ENCODE measurements at places on chromosomes 1 and 21. TPM values are rescaled to one million over a fixed set of nuclear protein-coding genes. Genes with fewer than 3 reads are reported as not detected.

DNA sequence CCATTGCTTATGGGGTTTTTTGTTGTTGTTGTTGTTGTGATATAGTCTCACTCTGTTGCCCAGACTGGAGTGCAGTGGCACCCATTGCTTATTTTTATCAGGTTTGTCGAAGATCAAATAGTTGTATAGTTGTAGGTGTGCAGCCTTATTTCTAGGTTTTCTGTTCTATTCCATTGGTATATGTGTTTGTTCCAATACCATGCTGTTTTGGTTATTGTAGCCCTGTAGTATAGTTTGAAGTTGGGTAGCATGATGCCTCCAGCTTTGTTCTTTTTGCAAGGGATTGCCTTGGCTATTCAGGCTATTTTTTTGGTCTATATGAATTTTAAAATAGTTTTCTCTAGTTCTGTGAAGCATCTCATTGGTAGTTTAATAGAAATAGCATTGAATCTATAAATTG, 11.6 kb downstream of the ZNF678 start:
- no peak for DNase-seq

DNA sequence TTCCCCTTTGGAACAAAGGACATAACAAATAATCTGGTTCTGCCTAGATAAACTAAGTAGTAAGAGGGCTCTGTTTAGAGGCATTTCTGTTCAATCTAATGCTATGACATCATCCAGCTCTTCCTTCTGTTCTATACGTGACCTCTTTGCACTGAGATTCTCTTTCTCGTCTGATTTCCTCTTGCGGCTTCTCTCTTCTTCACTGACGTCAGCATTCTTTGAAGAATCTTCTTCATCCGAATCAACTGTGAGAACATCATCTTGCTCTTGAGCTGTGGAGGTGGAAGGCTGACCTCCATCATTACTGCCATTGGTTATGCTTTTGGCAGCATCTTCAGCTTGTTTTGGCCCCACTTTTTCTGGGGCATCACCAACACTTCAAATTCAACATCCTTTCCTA, 130.4 kb downstream of the HS2ST1 start:
- no peak for DNase-seq

GRCh38 chr1:95230256-95230655, 3.8 kb upstream of the RWDD3 start:
- no peak for DNase-seq

GRCh38 chr1:204986181-204986580, 56.8 kb upstream of the CNTN2 start:
- no peak for DNase-seq

- DNase-seq, result no peak
Measured at GRCh38 chr1:247210062-247210375, 38.2 kb upstream of the ZNF124 start.

GRCh38 chr1:245263529-245264095, 108.8 kb downstream of the KIF26B start:
- DNase-seq, result no peak

- DNase-seq, result no peak
Measured at GRCh38 chr1:161066694-161067093, 3.0 kb downstream of the ARHGAP30 start.

DNA sequence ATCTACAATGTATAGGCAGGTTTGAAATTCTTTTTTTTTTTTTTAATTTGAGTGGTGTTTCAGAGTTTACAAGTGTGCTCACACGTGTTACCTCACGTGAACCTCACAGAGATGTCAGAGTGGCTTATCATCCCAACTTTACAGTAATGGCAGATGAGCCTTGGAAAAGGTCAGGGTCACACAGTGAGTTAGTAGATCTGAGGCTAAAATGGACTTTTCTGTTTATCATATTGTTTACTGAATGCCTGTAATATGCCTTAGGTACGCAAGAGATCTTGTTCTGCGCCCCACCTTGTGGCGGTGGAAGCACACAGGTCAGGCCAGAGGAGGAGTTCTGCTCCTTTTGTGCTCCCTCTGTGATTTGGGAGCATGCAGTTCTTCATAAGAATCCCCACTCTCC, 80.0 kb downstream of the DYRK1A start:
- no peak for DNase-seq

- DNase-seq, result no peak
Measured at GRCh38 chr1:65946376-65946775, 153.7 kb downstream of the PDE4B start.

- DNase-seq, result no peak
Measured at GRCh38 chr1:212651521-212651920, 43.0 kb downstream of the ATF3 start.

DNA sequence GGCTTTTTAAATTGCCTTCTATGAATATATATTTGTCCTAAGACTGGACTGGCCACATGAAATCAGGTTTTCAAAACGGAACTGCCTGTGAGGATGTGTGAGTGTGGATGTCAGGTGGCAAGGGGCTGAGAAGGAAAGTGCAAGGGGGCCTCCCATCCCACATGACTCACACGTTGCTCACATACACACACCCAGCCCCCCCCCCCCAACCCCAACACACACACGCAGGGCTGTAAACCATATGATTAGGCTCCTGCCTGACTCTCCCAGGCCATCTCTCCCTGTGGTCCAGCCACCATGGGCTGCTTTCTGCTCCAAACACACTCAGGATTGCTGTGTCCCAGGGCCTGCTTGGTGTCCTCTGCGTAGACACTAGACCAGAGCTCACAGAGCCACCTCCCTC, 22.4 kb downstream of the DEGS1 start:
- no peak for DNase-seq

DNA sequence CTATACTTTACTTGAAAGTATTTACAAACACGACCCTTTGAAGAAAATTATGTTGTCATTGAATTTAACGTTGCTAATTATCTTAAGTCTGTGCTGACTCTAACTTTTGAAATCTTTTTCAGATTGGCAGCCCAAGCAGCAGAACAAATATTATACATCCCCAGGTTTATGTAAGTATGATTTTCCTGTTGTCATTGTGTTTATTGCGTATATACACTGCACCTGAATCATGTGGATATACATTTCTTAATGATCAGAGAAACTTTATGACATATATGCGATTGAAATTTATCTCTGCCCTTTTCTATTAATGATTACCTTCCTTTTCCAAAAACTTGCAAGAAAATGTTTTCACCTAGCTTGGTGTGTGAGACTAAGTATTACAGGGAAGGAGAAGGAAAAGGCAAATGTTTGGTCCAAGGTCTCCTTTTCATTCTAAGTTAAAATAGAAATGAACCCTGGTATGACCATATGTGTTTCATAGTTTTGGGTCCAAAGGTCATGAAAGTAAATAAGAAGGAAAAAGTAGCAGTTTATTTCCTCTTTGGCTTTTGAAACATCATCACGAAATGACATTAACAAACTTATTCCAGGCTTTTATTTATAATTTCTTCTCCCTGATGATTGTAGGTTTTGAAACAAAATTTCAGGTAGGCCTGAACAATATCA, 116.8 kb downstream of the VPS13D start:
- DNase-seq, result no peak

DNA sequence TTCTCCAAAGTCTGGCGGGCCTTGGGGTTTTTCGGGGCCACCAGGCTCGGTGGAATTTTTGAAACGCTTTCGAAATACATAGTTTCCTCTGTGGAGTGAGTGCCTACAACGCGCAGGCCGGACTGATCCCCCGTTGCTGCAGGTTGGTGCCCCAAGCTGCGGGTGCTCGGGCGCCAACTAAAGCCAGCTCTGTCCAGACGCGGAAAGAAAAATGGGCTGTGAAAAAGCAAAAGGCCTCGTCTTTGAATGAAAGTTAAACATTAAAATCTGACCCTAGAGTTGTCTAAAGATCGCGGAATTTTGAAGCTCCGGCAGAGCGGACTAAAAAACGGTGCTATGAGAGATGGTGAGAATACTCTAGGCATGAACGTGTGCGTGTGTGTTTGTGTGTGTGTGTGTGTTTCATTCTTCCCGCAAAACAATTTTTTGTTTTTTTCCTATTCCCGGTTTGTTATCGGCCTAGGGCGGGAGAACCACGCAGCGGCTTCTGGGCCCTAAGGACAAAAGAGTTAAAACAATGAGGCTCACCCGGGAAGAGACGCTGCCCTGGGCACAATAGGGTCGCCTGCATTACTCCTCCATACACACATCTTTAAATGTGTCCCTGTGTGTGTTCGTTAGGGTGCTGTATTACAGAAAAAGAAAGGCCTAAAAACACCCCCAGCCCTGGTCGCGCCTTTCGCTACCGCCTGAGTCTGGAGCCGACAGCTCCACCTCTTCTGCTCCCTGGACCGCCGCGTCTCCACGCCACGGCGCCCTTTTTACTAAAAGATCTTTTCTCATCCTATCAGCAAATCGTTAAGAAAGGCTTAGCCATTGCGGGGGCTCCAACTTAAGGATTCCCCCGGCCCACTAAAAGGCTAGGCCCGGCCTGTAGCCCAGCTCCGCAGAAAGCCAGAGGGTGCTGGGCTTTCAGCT, 3.2 kb downstream of the TBX15 start:
- DNase-seq, result no peak

GRCh38 chr1:221874285-221875003, 132.6 kb upstream of the DUSP10 start:
- DNase-seq, result no peak

- no peak for DNase-seq
Measured at GRCh38 chr1:165893507-165893906, 66.1 kb downstream of the UCK2 start.

DNA sequence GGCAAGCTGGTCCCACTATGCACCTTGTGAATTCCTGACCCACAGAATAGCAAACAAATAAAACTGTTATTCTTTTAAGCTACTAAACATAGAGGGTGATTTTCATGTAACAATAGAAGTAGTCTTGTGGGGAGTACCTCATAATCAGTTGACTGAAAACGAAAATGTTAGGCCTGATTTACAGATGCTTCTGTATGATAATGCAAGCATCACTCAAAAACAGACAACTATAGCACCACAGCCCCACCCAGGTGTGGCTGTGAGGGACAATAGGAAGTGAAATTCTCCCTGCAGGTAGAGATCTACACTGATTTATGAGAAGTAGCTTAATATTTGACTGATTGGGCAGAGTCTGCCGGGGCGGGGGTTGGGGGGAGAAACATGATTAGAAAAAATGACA, 26.5 kb upstream of the KRTAP19-8 start:
- no peak for DNase-seq

- DNase-seq, result no peak
Measured at GRCh38 chr1:14660801-14661200, 62.3 kb downstream of the KAZN start.

GRCh38 chr1:72140222-72140621, 142.1 kb downstream of the NEGR1 start:
- no peak for DNase-seq

- no peak for DNase-seq
Measured at GRCh38 chr1:85555867-85556573, 24.5 kb upstream of the CCN1 start.

DNA sequence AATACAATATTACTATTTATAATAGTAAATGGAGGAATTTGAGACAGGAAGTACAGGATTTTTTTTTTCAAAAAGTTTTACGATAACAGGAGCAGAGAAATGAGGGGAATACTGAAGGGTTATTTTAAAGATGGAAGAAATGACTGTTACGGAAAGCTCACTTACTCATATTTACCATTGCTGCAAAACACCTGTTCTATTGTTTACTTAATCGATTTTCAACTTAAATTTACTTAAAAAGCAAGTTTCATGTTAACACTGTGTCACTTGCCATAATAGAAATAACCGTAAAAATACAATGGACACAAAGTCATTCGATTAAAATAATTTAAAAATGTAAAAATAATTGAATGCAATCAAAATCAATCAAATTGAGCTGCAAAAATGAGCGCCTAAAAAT, 3.4 kb upstream of the EXO1 start:
- DNase-seq, result no peak

DNA sequence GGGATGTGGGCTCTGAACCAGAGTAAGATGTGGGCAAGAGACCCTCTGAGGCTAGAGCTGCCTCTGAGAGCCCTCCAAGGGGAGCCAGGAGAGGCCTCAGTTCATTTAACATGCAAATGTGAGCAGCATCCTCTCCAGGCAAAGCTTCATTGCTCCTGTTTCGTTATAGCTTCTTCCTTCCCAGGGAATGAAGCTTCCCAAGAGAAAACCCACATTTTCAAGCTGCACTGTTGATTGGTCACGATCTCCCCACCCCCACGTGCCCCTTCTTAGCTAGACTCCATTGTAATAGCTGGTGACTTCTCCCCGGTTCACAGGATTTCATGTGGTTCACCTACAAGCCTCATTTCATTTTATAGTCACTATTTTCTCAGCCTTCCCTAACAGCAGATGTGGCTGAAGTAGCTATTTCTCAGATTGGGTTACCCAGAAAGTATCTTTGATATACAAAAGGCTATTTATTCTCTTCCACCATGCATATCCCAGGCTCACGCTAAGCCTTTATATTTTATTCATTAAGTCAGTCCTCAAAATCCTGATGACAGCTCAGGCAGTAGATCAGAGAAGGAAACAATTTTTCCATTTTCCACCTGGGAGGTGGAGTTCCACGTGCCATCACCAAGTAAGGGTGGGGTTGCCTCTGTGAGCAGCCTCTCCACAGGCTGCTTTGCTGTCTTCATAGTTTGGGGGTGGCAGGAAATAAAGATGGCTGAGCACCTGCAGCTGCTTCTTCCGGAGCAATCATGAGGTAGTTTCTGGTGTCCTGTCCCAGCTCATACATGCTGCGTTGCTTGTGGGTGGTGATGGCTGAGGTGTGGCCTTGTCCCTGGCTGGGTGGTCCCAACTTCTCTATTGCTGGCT, 178.3 kb upstream of the RAB4A start:
- no peak for DNase-seq

GRCh38 chr21:42574234-42575027, 60.8 kb downstream of the SLC37A1 start:
- peak; percentile 25 for DNase-seq

OR2L3 gene
- total RNA-seq, result 4.4 TPM

CR2 gene
- not detected for total RNA-seq

IL12RB2 gene
- total RNA-seq, result 9.8 TPM

NBPF6 gene
- total RNA-seq, result not detected

LCE1D gene
- total RNA-seq, result not detected

RNF186 gene
- total RNA-seq, result not detected

FALEC gene
- total RNA-seq, result 2.4 TPM

NR0B2 gene
- not detected for total RNA-seq

SLC41A1 gene
- 41.4 TPM for total RNA-seq

GUCA2A gene
- total RNA-seq, result not detected

DDAH1 gene
- 128 TPM for total RNA-seq
